ENCODE measurements at places on chromosomes 11 and 22. TPM values are rescaled to one million over a fixed set of nuclear protein-coding genes. Genes with fewer than 3 reads are reported as not detected.

The SYT8 gene
- total RNA-seq = not detected

The DERL3 gene
- 5.2 TPM for total RNA-seq

The APOL6 gene
- total RNA-seq = 42.0 TPM

The MS4A4A gene
- not detected for total RNA-seq

The IGSF22 gene
- 0.34 TPM for total RNA-seq

The EED gene
- total RNA-seq = 57.2 TPM

The LARGE1 gene
- total RNA-seq = 3.6 TPM

The ADM2 gene
- total RNA-seq = 25.5 TPM

The DMC1 gene
- 25.1 TPM for total RNA-seq

The CD59 gene
- 35.5 TPM for total RNA-seq

The CASP4 gene
- total RNA-seq = 60.6 TPM

The LGALS12 gene
- 0.38 TPM for total RNA-seq

The MYO18B gene
- 2.8 TPM for total RNA-seq

The MMP12 gene
- not detected for total RNA-seq

The SCT gene
- total RNA-seq = not detected

The SMARCB1 gene
- 83.0 TPM for total RNA-seq
